ENCODE measurements at places on chromosomes 11 and 22. TPM values are rescaled to one million over a fixed set of nuclear protein-coding genes. Genes with fewer than 3 reads are reported as not detected.

MYEOV gene
- 119 TPM for total RNA-seq

PIH1D2 gene
- 0.77 TPM for total RNA-seq

XKR3 gene
- not detected for total RNA-seq

RASL10A gene
- total RNA-seq: 0.38 TPM

C22orf42 gene
- not detected for total RNA-seq

RFPL1 gene
- not detected for total RNA-seq
